ENCODE measurements at places on chromosomes 3 and 15. TPM values are rescaled to one million over a fixed set of nuclear protein-coding genes. Genes with fewer than 3 reads are reported as not detected.

The DNAH12 gene
- total RNA-seq: under 0.01 TPM

The CHRNB4 gene
- total RNA-seq: not detected

The PLIN1 gene
- under 0.01 TPM for total RNA-seq

The MEGF11 gene
- not detected for total RNA-seq

The AMT gene
- total RNA-seq: 1.1 TPM

The BCHE gene
- total RNA-seq: not detected

The ANKRD34C gene
- total RNA-seq: not detected

The TM4SF4 gene
- total RNA-seq: not detected

The NKIRAS1 gene
- total RNA-seq: 14.7 TPM

The SCAMP5 gene
- 0.88 TPM for total RNA-seq

The ZFYVE19 gene
- total RNA-seq: 17.4 TPM

The SCN5A gene
- under 0.01 TPM for total RNA-seq

The SCG3 gene
- total RNA-seq: not detected

The BHLHE40 gene
- 70.2 TPM for total RNA-seq

The VGLL4 gene
- total RNA-seq: 58.0 TPM

The CLDN16 gene
- under 0.01 TPM for total RNA-seq

The NPAP1 gene
- total RNA-seq: not detected

The KATNBL1 gene
- 37.3 TPM for total RNA-seq
